ENCODE measurements at places on chromosomes 3 and 15.

GRCh38 chr3:182786564-182787196, 6.6 kb upstream of the ATP11B start:
- no peak for DNase-seq

GRCh38 chr3:194570235-194570634, 63.0 kb downstream of the TMEM44 start:
- no peak for DNase-seq

DNA sequence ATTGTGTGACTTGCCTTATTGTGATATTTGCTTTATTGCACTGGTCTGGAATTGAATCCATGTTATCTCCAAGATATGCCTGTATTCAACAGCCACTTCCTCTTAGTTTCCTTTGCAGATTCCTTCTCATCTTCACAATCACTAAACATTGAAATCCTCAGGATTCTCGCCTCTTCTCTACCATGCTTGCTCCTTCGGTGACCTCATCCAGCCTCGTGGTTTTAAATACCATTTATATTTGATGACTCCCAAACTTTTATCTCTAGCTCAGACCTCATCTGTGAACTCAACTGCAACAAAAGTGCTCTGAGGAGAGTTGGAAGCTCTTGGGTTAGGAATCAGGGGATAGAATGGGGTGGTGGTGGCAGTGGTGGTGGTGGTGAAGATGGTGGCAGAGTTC, 19.9 kb downstream of the POLR2M start:
- no peak for DNase-seq

- no peak for DNase-seq
These were observed 99.8 kb downstream of the NSUN3 start for GRCh38 chr3:94162700-94163099.

DNA sequence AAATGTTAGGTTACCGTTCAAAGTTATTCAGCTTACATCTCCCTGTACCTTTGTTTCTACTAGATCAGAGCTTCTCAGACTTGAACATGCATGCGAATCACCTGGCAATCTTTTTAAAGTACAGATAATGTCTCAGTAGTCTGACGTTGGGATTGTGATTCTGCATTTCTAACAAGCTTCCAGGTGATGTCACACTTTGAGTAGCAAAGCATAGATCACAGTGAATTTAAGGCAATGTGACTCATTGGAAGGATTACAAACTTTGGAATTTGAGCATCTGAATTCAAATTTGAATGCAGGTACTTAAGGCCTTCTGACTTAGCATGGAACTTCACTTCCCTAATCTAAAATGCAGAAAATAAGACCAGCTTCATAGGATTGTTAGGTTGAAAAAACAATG, 10.8 kb upstream of the ZMAT3 start:
- DNase-seq, result no peak

DNA sequence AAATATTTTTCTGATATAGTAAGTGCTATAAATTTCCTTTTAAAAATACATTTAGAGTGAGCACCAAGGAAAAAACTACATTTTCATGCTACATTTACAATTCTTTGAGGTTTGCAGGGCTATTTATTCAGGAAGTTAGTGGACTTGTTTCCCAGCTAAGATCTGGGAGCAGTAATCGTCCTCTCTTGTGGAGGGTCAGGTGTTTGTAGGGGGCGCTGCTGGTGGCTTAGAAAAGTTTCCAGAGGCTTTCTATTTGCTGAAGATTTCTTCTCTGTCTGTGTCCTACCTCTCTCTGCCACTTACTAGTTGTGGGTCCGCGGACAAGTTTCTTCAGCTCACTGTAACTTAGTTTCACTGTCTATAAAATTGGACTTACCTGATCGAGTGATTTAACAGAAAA, 163.9 kb downstream of the PEX5L start:
- DNase-seq, result no peak

DNA sequence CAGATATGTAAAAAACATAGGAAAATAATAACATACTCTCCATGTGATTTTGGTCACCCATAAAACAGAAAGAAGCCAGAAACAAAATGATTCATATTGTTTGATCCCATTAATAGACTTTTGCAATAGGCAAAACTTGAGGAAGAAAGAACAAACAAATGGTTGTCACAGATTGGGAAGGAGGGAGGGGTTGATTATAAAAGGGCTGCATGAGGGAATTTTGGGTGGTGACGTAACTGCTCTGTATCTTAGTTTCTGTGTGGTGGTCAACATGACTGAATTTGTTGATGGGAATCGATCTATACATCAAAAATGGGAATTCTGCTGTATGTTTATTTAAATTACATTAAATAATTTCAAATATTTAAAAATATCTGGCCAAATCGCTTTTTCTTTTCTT, 86.3 kb downstream of the P3H2 start:
- no peak for DNase-seq

- DNase-seq, result no peak
These were observed 2.1 kb downstream of the RAB43 start for GRCh38 chr3:129119365-129120100.

GRCh38 chr15:93831641-93832040, 399.7 kb upstream of the MCTP2 start:
- no peak for DNase-seq

DNA sequence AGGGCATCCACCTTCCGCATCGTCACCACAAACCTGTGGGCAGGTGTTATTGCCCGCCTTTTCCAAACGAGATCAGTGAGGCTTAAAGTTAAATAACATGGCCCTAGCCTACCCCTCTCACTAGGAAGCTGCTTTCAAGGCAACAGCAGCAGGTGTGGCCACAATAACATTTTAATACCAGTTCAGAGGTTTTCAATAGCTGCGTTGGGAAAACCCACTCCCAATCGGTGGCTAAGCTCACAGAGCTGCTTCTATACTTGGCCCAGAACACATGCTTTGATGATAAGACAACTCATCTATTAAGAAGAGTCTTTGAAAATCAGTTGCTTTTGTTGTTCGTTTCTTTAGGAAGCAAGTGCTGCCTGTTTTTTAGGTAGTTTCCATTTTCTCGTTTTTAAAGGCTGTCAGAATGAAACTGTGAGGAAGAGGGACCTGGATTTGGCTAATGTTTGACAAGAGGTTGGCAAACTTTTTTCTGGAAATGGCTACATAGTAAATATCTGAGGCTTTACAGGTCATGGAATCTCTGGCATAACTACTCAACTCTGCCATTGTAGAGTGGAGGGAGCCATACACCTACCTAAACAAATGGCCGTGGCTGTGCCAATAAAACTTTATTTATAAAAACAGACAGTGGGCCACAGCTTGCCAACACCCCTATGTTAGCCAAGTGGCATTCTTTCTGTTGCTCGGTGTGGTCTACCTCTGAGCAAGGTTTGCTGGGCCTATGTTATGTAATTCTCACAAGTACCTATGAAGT, 179.6 kb downstream of the FEZF2 start:
- no peak for DNase-seq

GRCh38 chr3:107493134-107493533, 29.6 kb upstream of the BBX start:
- no peak for DNase-seq

Data from stimulated activated CD4-positive, alpha-beta T cell treated with anti-CD3 and anti-CD28 coated beads, TNF-alpha, amount 100 ng/mL, for 24 hours (primary cell).